ENCODE measurements at places on chromosomes 4 and X.

- DNase-seq, result no peak
These were observed 86.8 kb downstream of the ZNF718 start for GRCh38 chr4:211033-211511.

DNA sequence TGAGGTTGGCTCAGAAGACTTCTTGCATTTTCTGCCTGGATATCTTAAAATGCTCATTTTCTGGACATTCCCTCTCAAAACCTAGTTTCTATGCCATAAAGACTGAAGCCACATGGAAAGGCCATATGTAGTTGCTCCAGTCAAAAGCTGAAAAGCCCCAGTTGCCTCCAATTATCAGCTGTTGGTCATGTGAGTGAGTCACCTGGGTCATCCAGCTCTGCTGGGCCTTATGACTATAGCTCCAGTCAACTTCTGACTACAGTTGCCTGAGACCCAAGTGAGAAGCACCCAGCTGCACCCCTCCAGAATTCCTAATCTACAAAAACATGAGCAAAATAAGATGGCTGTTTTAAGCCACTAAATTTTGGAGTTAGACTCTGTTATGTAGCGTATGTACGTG lies 41.9 kb downstream of the HELQ start:
- DNase-seq, result no peak

DNA sequence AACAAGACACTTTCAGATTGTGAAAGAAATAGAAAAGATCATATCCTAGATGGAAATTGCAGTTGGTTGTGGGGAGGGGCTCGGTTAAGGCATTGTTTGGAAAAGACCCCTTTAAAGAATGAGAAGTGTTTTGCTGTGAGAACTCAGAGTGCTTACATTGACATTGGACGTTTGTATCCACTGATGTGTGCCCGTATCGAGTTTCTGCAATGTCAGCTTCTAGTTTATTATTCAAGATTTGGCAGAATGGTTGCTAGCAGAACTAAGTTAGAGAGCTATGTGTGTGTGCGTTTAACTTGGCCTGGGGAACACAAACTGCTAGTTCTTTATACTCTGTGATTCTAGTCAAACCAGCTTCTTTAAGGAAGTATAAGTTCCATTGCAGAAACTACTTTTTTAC lies 2702.5 kb downstream of the PCDH7 start:
- DNase-seq, result no peak

DNA sequence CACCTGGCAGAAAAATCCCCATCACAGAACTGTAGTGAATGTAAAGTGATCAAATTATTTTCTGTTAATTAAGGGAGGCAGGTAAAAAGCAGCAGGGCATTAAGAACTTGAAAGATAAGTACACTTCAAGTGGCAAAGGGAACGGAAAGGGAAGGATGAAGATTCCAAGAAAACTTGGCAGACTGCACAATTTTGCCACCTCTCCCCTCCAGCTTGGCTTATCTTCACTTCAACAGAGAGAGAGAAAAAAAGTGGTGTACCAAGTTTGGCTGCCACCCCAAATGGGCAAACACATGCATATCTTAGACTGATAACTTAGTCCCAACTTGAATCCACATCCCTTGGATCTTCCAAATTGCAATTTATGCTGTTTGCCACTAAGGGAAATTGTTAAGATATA lies 598.1 kb upstream of the ACTRT1 start:
- DNase-seq, result no peak

DNA sequence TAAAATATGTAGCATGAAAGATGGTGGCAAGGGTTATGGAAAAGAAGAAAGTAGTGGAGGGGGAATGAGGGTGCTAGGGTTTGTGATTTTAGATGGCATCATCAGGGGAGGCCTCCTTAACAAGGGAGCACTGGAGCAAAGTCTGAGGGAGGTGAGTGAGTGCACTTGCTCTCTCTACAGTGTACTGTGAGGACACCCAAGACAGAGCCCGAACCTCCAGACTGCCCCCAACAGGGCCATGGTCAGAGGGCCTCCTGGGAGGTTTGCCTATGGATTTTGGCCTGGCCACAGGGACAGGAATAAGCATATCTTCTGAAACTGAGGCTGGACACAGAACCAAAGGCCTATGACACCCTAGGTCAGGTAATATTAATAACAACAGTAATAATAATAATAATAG lies 21.4 kb upstream of the PJA1 start:
- no peak for DNase-seq

GRCh38 chrX:15072880-15073279 lies 197.0 kb downstream of the ASB9 start:
- DNase-seq, result no peak

DNA sequence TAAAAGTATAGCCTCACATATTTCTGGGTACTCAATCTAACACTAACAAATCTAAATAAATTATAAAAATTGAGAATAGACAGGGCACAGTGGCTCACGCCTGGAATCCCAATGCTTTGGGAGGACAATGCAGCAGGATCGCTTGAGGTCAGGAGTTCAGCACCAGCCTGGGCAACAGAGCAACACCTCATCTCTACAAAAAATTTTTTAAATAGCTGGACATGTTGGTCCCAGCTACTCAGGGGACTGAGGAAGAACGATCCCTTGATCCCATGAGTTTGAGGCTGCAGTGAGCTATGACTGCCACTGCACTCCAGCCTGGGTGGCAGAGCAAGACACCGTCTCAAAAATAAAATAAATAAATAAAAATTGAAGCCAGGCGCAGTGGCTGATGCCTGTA lies 192.7 kb downstream of the LRBA start:
- DNase-seq, result no peak

GRCh38 chrX:16664074-16664473 lies 14.1 kb downstream of the S100G start:
- DNase-seq, result no peak

- peak; percentile 68 for DNase-seq
These were observed 23.8 kb downstream of the TMEM131L start for GRCh38 chr4:153489856-153490558.

- DNase-seq, result no peak
These were observed 31.0 kb downstream of the RAB40A start for GRCh38 chrX:103488332-103488731.

DNA sequence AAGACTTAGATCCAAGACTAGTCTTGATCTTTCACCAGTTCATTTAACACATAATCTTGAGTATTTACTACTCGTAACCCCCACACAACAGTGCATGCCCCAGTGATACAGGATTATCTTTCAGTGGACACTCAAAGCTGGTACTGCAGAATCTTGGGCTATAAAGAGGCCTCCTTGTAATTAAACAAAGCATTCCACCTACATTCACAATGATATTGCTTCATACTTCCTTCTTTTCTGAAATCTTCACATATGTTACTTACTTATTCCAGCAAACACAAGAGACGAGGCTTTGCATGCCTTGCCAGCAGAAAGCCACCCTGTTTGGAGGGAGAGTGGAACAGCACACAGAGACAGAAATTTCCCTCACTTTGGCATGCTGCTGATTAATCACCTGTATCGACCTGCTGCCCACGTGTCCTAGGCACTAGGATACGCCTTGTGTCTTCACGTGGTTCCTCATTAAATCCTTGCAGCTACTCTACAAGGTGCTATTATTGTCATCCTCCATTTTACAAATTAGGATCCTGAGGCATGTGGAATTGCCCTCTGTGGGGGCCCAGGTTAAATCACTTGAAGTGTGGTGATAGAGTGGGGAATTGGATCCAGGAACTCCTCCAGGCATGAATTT lies 77.3 kb downstream of the FAM184B start:
- no peak for DNase-seq

- DNase-seq, result no peak
These were observed 61.0 kb downstream of the ZCCHC12 start for GRCh38 chrX:118884552-118885138.

- no peak for DNase-seq
These were observed 7.3 kb downstream of the GRPR start for GRCh38 chrX:16130707-16131106.

DNA sequence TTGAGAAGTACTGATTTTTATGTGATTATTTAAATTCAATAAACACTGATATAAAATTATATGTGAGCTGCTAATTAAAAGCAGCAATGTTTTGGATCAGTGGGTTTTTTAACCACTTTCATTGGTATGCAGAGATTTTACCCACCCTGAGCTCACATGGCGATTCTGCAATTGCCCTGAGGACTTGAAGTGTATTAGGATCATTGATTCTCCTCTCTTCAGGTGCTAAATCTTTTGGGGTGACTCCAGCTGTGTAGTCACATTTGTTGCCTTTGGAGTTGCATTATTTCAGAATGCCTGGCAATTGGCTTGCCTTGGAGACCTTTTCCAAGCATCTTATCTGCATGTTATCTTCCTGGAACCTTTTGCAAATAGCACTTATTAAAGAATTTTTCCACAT lies 51.3 kb downstream of the UGT8 start:
- DNase-seq, result no peak

DNA sequence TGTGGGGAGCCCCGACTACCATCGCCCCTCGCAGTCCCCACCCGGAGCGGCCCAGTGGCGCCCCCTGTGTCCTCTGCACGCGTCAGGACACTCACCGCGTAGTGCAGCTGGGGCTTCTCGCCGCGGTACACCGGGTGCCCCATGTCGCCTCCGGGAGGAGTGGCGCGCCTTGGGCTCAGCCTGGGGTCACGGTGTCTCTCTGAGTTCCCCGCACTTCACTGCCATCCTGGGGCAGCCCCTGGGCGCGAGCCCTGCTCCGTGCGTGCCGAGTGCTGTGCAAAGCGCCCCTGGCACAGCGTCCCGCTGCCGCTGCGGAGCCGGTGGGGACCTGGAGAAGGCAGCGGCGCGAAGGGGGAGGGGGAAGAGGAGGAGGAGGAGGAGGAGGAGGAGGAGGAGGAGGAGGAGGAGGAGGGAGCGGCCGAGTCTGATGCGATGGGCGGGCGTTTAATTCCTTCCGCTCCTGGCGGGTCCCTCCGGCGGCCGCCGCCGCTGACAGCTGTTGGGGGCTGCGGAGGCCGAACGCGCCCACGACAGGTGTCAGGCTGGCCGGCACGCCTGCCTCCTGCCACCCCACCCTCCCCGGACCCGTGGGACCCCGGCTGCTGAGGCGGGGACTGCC lies 134.3 kb downstream of the AMELX start:
- no peak for DNase-seq

- no peak for DNase-seq
These were observed 397.4 kb downstream of the PRDM5 start for GRCh38 chr4:120525106-120525505.

- no peak for DNase-seq
These were observed 84.8 kb downstream of the PDE5A start for GRCh38 chr4:119543779-119544178.

DNA sequence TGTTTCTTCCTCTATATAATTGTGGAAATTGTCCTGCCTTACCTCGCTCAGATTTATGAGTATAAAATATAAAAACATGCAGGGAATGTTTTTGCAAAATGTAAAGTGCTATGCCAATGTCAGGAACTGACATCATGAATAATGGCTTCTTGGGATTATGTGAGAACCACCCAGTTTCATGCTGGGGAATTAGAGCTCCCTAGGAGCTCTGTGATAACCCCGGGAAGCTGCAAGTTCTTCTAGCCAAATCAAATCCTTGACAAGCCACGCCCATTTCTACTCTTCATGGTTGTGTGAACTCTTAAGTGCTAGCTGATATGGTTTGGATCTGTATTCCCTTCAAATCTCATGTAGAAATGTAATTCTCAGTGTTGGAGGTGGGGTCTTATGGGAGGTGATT lies 85.9 kb upstream of the PAK3 start:
- DNase-seq, result no peak

DNA sequence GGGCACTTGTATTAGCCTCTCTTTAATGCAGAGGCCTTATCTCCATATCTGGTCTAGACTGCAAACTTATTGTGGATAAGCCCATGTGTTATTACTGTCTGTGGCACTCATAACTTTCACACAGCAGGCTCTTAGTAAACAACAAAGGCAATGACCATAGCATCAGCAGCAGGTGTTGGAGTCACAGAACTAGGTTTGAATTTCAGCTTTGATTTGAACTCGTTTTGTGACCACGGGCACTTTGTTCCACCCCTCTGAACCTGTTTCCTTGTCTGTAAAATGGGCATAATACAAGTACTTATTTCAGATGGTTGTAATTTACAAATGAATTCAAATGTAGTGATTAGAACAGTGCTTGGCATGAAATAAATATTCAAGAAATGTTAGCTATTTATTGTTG lies 121.8 kb upstream of the C1GALT1C1 start:
- DNase-seq, result no peak

DNA sequence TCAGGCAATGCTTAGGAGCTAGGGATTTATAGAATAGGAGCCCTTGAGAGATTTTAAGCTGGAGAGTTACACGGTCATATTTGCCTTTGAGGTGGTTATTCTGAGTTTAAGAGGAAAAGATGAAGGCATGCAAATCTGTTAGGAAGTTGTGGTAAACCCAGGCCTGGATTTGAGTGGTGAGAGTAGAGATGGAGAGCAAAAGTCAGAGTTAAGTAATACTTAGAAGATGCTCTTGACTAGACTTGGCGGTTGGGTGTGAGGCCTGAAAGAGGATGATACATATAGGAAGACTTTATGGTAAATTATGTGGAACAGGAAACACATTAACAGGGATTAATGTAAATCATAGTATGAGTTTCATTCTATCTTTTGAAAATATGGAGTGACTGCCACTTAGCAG lies 136.0 kb upstream of the ARX start:
- DNase-seq, result no peak

DNA sequence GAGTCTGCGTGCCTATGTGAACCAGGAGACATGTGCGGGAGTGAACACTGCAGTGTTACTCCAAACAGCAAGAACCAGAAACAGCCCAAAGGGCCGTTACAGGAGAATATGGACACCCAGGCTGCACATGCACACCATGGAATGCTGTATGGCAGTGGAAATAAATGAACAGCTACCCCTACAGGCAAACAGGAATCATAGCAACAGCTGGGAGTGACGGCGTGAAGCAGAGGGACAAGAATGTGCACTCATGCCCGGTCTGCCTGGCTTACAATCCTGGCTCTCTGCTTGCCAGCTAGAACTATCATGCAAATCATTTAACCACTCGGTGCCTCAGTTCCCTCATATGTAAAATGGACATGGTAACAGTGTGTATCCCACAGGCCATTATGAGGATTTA lies 16.6 kb downstream of the GPKOW start:
- DNase-seq, result no peak

DNA sequence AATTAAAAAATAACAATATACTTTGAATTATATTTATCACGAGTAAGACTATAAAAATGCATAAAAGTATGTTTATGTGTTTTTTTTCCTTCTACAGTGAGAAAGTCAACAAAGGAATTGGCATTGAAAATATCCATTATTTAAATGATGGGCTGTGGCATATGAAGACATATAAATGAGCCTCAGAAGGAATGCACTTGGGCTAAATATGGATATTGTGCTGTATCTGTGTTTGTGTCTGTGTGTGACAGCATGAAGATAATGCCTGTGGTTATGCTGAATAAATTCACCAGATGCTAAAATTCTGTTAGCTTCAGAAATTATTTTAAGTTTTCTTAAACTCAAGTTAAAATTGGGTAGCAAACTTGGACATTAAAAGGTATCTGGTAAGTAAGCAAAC lies 8.2 kb downstream of the MCTS1 start:
- no peak for DNase-seq

DNA sequence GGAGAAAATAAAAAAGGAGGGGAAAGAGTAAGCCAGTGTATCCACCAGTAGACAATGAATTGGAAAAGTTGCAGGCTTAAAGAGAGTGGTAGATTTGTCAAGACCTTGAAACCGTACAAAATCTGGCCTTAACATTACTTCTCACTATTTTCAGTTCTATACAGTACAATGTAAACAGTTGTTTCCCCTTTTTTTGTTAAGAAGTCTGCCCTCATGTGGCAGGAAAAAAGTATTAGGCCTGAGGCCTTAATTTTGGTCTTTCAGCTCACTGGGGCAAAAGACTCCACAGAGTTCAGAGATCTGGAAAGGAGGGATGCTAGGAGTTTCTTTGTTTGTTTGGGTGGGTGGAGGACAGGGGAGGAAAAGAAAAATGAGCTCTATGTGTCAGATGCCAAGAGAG lies 92.8 kb upstream of the CCDC160 start:
- DNase-seq, result no peak

GRCh38 chr4:30386266-30386895 lies 333.8 kb upstream of the PCDH7 start:
- no peak for DNase-seq

Measured in glomerular endothelial cell (primary cell).